ENCODE measurements at places on chromosomes 12 and 14.

GRCh38 chr14:95776798-95777534 lies 63.0 kb upstream of the TCL1A start:
- peak; percentile 10 for DNase-seq

DNA sequence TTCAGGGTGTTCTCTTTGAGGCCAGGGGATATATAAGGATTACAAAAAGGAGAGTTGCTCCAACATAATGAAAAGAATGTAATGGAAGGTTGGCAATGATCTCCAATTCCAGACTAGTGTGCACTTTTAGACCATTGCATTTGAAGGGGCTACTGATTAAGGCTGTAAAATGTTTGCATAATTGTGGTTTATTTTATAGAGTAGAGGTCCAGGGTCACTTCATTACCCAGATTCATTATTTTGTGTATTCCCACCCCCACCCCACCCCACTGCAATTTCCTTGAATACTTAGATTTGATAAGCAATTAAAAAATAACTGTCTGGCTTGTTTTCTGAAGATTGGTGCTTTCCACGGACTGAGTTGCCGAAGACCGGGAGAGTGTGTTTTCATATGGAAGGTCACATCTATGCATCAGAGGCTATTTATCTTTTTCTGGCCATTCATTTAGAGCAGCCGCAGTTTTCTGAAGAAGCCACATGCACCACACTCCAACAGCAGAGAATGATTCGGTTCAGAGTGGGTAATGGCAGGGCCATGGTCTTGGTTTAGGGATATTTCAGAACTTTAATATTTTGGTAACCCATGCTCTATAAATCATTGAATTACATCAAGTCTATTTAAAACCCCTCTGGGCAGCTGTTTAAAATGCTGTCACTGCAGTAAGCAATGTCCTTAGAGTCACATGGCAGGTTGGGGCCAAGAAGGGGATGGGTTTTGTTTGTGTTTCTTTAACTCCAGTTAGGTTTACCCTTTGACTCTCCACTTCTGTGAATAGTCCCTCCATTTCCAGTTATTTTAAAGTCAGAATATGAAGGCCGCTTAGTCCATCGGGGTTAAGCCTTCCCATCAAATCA lies 94.6 kb downstream of the TMEM30B start:
- DNase-seq = no peak

DNA sequence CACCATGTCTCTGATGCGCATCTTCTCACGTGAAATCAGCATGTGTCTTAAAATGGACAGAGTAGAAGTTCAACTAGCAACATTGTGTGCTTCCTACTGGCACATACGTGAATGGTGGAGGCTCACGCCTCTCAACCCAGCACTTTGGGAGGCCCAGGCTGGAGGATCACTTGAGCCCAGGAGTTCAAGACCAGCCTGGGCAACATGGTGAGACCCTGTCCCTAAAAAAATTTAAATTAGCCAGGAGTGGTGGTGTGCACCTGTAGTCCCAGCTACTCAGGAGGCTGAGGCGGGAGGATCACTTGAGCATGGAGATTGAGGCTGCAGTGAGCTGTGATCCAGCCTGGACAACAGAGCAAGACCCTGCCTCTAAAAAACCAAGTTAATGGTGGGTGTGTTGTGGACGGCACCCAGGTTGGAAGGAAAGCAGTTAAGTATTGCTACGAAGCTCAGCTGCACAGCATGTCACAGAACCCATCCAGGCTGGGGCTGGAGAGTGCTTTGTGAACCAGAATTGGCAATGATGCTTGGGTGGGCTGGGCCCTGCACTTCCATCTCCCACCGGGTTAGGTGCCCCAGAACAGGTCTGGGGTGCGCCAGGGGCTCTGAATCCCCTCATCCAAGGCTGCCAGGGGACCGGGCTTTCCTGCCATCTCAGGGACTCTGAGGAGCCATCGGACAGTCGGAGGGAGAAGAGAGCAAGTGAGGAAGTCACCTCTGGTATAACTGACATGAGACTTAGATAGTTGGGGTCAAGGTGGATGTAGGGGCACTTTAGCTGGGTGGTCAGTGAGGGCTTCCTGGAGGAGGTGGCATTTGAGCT lies 33.0 kb upstream of the ULK1 start:
- DNase-seq = no peak

GRCh38 chr14:29311983-29312382 lies 545.4 kb downstream of the FOXG1 start:
- DNase-seq = no peak

GRCh38 chr12:31897781-31898503 lies 61.3 kb upstream of the RESF1 start:
- DNase-seq = peak; percentile 76

DNA sequence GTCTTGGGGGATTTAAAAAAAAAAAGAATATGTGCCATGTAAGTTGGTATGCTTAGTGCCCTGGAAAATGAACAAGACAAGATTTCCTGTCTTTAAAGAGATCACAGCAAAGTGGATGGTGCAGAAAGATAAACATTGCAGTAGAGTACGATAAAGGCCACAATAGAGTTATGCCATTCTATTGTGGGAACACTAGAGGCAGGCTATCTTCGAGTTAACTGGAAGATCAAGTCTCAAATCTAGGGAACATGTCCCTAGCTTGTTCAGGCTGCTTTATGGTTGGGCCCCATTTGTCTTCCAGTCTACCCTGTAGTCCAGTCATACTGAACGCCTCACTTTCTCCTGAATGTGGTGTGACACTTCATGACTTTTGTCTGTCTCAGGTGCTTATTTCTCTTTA lies 18.7 kb upstream of the CCT2 start:
- no peak for DNase-seq

- DNase-seq = no peak
Observed at GRCh38 chr12:106409878-106410277, 52.3 kb downstream of the POLR3B start.

- peak; percentile 30 for DNase-seq
Observed at GRCh38 chr12:105443802-105444652, 113.5 kb downstream of the C12orf75 start.

DNA sequence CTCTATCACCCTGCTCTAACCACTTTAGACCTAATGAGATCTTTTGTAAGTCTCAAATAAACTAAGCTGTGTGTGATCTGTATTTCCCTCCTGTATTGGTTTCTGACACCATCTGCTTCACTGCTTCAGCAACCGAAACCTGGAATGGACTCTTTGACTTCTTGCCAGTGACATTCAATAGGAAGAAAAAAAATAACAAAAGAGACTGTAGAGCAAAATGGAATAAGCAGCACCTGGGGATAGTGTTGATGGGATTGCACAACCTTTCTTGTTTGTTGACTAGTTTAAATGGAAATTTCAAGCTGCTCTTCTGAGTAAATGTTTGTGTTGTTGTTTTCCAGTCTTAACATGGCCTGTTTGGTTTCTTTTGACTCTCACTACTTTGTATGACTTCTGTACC lies 888.6 kb upstream of the SEL1L start:
- DNase-seq = no peak

- DNase-seq = no peak
Observed at GRCh38 chr12:144650-145284, 69.2 kb downstream of the SLC6A12 start.

DNA sequence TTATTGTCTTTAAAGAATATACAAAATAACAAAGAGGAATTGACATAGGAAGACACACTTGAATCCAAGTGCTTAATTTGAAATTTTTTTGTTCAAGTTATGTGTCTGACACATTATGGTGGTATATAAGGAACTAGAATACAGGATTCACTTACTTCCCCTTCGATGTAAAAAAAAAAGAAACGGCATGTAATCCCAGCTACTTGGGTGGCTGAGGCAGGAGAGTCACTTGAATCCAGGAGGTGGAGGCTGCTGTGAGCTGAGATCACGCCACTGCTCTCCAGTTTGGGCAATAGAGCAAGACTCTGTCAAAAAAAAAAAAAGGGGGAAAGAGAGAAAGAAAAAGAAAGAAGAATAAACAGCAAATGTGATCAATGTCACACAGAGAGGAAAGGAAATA lies 8.9 kb downstream of the CLEC12A start:
- DNase-seq = no peak

GRCh38 chr14:81416194-81416952 lies 16.2 kb upstream of the STON2 start:
- no peak for DNase-seq

- DNase-seq = no peak
Observed at GRCh38 chr14:79405512-79405910, 805.8 kb downstream of the DIO2 start.

DNA sequence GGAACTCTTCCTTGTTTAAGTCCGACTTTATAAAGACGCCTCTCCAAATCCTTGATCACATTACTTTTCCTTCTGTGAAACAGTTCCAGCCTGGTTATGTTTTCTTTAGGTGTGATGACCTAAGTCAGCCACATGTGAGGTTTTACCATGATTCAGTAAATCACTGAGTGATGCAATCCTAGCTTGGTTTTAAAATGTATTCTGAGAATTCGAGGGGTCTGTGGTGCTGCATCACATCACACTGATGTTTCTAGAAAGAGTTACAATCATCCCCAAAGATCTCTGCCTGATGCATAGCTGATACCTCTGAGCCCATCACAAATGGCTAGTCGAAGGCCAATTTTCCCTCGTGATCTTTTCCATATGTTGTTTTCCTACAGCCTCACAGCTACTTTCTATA lies 152.7 kb downstream of the ANO2 start:
- DNase-seq = no peak

- peak; percentile 91 for DNase-seq
Observed at GRCh38 chr14:50667996-50668825, at the start of gene SAV1. SAV1 (minus strand) TSS chr14:50668306; CDS start chr14:50667967, 339 bp downstream.

- DNase-seq = no peak
Observed at GRCh38 chr12:42444192-42444943, 118.4 kb downstream of the PPHLN1 start.

DNA sequence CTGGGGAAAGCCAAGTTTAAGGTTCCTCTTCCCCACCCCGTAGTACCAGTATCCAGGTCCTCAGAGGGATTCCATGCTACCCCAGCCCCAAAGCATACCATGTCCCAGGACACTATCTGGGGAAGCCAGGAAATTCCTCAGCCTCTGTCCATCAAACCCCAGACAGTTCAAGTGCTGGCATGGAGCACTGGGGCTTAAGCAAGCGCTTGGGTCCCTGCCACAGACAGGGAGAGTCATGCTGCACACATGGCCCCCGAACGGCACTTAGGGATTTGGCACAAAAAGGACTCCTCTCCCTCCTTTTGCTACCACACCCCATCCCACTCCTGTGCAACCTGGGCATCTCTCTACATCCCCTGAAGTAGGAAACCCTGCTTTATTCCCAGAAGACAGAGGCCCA lies 21.8 kb downstream of the ADCY6 start:
- no peak for DNase-seq

DNA sequence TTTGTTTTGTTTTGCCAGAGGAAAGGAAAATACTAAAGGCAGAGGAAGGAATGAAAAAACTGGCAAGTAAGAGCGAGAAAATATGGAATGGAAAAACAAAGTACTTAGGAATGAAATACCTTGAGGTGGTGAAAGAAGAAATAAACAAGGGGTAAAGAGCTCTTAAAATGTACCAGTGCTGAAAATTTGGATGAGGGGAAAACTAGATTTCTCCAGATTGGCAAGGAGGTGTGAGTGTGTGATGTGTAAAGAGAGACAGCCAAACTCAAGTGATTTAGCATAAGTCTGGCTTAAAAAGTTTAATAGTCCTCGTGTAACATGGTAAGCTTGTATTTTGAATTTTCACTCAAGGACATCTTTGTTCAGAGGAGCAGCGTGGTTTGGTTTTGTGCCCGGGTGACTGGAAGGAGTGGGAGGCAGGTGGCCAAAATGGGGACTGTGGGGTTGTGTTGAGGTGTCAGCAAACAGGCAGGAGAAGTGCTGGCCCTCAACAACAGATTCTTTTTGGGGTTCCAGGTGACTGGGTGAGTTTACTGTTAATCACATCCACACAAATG lies 102.7 kb downstream of the DACT1 start:
- no peak for DNase-seq

GRCh38 chr12:73950507-73950906 lies 587.1 kb upstream of the ATXN7L3B start:
- no peak for DNase-seq

- no peak for DNase-seq
Observed at GRCh38 chr14:59256331-59256730, 67.9 kb downstream of the DAAM1 start.

- no peak for DNase-seq
Observed at GRCh38 chr12:82507686-82508085, 149.4 kb downstream of the METTL25 start.

- peak; percentile 72 for DNase-seq
Observed at GRCh38 chr12:40010899-40011774, 94.7 kb downstream of the SLC2A13 start.

DNA sequence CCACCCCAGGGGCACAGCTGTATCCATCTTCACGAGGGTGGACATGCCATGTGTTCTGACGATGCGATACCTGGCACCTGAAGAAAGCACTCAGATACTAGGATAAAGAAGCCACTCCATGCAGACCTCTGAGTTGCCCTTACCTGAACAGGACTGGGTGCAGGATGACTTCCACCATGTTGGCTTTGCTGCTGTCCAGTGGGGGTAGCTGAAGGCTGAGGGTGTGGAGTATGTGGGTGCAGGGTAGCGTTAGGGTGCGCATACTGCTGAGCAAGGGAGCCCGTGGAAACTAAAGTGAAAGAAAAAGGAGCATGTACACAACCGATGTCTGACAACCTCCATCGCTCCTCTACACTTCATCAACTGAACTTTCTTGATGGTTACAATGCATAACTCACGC lies 51.3 kb downstream of the SH2B3 start:
- DNase-seq = no peak

GRCh38 chr12:50221228-50222008 lies 54.2 kb upstream of the CERS5 start:
- DNase-seq = no peak

GRCh38 chr14:103260629-103261124 lies 73.4 kb upstream of the EIF5 start:
- no peak for DNase-seq

GRCh38 chr14:76696361-76696760 lies 64.9 kb upstream of the VASH1 start:
- peak; percentile 22 for DNase-seq

- DNase-seq = no peak
Observed at GRCh38 chr12:113261847-113262470, 40.7 kb downstream of the TPCN1 start.

- DNase-seq = no peak
Observed at GRCh38 chr12:111076611-111077451, 156.5 kb upstream of the MYL2 start.

DNA sequence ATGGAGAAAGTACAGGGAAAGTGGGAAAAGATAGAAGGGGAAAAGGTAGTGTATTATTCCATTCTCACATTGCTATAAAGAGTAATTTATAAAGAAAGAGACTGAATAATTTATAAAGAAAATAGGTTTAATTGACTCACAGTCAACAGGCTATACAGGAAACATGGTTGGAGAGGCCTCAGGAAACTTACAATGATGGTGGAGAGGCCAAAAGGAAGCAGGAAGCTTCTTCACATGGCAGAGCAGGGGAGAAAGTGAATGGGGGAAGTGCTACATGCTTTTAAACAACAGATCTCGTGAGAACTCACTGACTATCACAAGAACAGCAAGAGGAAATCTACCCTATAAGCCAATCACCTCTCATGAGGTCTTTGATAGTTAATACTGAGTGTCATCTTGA lies 725.0 kb upstream of the FLRT2 start:
- no peak for DNase-seq

GRCh38 chr14:49875640-49876198 lies 17.2 kb upstream of the ARF6 start:
- DNase-seq = no peak

GRCh38 chr12:66739940-66740651 lies 61.2 kb upstream of the GRIP1 start:
- no peak for DNase-seq

GRCh38 chr12:83461336-83461935 lies 774.7 kb downstream of the TMTC2 start:
- DNase-seq = no peak

- no peak for DNase-seq
Observed at GRCh38 chr14:61963926-61964325, 201.7 kb downstream of the SNAPC1 start.

Measured in ELF-1 (cell line).